ENCODE measurements at places on chromosomes 1 and 21. TPM values are rescaled to one million over a fixed set of nuclear protein-coding genes. Genes with fewer than 3 reads are reported as not detected.
A peak's percentile ranks its signal among the peaks of the same experiment; 100 is the strongest.

DNA sequence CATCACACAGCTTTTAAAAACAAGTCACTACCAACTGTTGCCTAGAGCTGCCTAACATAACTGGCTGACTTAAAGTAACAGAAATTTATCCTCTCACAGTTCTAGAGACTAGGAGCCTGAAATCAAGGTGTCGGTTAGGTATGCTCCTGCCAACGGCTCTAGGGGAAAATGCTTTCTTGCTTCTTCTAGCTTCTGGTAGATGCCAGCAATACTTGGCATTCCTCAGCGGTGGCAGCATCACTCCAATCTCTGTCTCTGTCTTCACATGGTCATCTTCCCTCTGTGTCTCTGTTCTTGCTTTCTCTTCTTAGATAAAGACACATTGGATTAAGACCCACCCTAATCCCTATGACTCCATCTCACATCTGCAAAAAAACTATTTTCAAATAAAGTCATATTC is 51.5 kb downstream of the DMRTA2 start:
- no peak for DNase-seq
- H3K4me1 ChIP-seq: no peaks in the 10 kb centered on the region
- no peaks in the 10 kb centered on the region for H3K27me3 ChIP-seq
- H3K36me3 ChIP-seq: no peaks in the 10 kb centered on the region

- no peak for DNase-seq
- H3K4me1 ChIP-seq: no peaks in the 10 kb centered on the region
- peaks cover 6% of the 10 kb centered on the region for H3K27me3 ChIP-seq
These were observed 969 bp upstream of the RIPK4 start for GRCh38 chr21:41767606-41768436.

DNA sequence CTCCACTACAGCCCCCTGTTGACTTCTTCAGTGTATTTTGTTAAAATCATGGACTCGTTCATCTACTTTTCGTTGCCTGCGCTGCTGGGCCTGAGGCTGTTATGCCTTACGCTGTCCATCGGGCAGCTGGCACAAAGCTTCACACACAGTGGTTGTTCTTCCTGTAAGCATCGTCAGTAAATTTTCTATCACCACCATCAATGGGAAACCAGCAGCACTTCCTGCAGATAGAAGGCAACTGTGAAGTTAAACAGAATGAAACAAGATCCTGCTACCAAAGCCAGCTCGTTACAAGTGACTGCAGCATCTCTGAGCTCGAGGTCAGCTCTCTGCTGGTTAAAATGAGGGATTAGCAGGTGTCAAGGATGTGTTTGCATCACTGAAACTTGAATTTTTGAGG is 21.9 kb upstream of the PADI6 start:
- no peak overlapping the region for H3K27ac ChIP-seq
- H3K4me3 ChIP-seq: no peak overlapping the region
- H3K27me3 ChIP-seq: no peaks in the 10 kb centered on the region
- no peaks in the 10 kb centered on the region for H3K4me1 ChIP-seq

DNA sequence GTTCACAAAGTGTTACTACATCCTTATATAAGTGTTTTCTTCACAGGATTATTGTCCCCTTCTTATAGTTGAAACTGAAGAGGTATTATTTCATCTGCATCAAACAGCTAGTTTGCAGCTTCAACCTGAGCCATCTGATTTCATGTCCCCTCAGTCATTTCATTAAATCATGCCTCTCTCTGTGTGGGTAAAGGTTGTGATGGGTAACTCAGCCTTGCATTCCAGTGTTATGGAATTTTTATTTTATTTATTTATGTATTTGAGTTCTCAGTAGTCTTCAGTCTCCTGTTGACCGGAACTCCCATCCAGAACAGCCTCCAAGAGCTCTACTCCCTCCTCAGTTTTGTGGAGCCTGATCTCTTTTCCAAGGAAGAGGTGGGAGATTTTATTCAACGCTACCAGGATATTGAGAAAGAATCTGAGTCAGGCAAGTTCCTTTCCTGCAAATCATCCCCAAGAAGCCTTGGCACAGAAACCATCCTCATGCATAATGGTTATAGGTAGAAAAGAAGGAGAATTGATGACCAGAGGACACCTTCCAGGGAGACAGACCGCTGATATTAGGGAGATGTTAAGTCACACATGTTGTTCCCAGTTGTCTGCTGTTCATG is 21.8 kb downstream of the CHD1L start:
- DNase-seq: no peak
- no peak overlapping the region for H3K27ac ChIP-seq
- no peak overlapping the region for H3K4me3 ChIP-seq

- H3K36me3 ChIP-seq: no peaks in the 10 kb centered on the region
- DNase-seq: peak; percentile 93
- H3K4me1 ChIP-seq: peaks cover 34% of the 10 kb centered on the region
- H3K4me3 ChIP-seq: peak overlapping the region; percentile 97
- no peaks in the 10 kb centered on the region for H3K27me3 ChIP-seq
These were observed 705 bp downstream of the UROD start for GRCh38 chr1:45012639-45013278.

CCDC27 gene
- 10.6 TPM for total RNA-seq

- no peak overlapping the region for H3K27ac ChIP-seq
- no peaks in the 10 kb centered on the region for H3K27me3 ChIP-seq
- DNase-seq: peak; percentile 14
These were observed 391.6 kb upstream of the VAMP3 start for GRCh38 chr1:7379441-7379971.

- no peak overlapping the region for H3K27ac ChIP-seq
- peaks cover 49% of the 10 kb centered on the region for H3K4me1 ChIP-seq
- DNase-seq: no peak
- no peaks in the 10 kb centered on the region for H3K36me3 ChIP-seq
- H3K27me3 ChIP-seq: no peaks in the 10 kb centered on the region
These were observed 4.7 kb downstream of the UBR4 start for GRCh38 chr1:19205403-19205802.

MIXL1 gene
- 0.39 TPM for total RNA-seq

GRCh38 chr1:22761101-22761500 is 50.5 kb downstream of the EPHB2 start:
- H3K4me3 ChIP-seq: no peak overlapping the region
- H3K27ac ChIP-seq: no peak overlapping the region
- H3K4me1 ChIP-seq: peaks cover 4% of the 10 kb centered on the region
- no peaks in the 10 kb centered on the region for H3K27me3 ChIP-seq
- no peak for DNase-seq

GRCh38 chr1:59025201-59025600 is 241.4 kb upstream of the JUN start:
- H3K27ac ChIP-seq: no peak overlapping the region
- DNase-seq: no peak
- no peaks in the 10 kb centered on the region for H3K27me3 ChIP-seq
- H3K4me3 ChIP-seq: no peak overlapping the region
- no peaks in the 10 kb centered on the region for H3K36me3 ChIP-seq

DNA sequence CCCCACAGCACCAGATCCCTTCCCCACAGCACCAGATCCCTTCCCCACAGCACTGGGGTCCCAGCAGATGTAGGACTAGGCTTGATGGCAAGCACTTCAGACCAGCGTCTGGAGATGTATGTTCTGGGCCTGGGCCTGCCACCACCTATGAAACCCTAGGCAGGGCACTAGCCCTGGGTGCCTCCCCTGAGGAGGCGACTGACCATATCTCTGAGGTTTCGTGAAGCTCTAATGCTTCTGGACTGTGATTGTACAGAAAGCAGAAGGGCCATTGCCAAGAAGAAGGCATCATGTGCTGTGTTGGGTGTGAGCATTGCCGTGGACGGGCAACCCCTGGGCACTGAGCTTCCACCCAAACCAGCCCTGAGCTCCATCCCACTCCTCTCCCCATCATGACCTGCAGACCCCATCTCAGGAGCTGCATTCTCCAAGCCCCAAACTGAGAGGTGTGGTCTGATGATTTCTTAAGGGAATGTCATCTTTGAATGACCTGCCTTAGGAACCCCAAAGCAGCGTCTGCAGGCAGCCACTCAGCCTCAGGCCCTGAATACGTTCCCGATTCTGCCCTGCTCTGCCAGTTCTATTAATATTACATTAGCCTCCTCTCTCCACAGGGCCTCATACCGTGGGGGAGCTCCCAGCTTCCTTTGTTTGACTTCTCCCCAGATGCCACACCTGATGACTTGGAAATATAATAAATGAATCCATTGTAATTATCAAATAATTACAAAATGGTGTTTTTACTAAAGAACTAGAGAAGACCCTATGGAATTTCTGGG is 163.4 kb downstream of the TRIM33 start:
- no peak overlapping the region for H3K27ac ChIP-seq
- DNase-seq: no peak
- no peaks in the 10 kb centered on the region for H3K36me3 ChIP-seq
- peaks cover 10% of the 10 kb centered on the region for H3K4me1 ChIP-seq

DNA sequence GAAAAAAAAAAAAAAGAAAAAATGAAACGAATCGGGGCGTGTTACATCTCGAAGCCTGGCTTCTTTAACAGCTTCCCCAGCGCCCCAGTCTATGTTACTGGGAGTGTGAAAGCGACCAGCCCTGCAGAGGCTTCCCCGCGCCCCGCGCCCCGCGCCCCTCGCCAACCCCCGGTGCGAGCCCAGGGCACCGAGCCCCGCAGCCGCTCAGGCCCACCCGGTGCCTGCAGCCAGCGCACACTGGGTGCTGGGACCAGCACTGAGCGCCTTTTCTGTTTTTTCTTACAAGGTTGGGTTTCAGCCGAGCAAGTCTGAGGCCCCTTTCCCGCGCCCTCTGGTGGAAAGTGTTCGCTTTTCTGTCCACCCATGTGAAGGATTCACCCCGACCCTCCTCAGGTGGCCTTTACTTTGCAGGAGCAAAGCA is 42.1 kb upstream of the ZNF496 start:
- peak; percentile 69 for DNase-seq
- no peak overlapping the region for H3K27ac ChIP-seq
- H3K4me1 ChIP-seq: no peaks in the 10 kb centered on the region

DNA sequence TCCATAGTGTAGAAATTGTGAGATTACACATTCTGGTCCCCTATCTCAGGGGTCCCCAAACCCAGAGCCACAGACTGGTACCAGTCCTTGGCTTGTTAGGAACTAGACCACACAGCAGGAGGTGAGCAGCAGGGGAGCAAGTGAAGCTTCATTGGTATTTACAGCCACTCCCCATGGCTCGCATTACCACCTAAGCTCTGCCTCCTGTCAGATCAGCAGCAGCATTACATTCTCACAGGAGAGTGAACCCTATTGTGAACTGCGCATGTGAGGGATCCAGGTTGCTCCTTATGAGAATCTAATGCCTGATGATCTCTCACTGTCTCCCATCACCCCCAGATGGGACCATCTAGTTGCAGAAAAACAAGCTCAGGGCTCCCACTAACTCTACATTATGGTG is 229.7 kb upstream of the IRF2BP2 start:
- no peak overlapping the region for H3K4me3 ChIP-seq
- no peaks in the 10 kb centered on the region for H3K27me3 ChIP-seq
- no peak for DNase-seq
- H3K27ac ChIP-seq: no peak overlapping the region
- H3K4me1 ChIP-seq: peaks cover 6% of the 10 kb centered on the region

DNA sequence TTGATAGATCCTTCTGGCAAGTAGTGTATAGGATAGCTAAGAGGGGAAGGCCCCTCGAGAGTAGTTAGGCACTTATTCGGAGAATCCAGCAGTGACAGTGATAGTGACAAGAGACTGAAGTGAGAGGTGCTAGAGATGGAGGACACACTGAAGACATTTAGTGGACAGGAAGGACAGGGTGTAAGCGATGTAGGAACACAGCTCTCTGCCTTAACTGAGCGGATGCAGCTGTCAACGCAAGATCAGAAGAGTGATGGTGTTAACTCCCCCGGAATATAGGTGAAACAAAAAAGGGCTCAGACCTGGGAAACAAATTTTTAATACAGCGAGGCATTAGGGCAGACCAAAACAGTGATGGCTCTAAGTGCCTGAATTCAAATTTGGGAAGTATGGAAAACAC is 15.8 kb downstream of the SOD1 start:
- no peak overlapping the region for H3K4me3 ChIP-seq
- H3K36me3 ChIP-seq: no peaks in the 10 kb centered on the region
- no peaks in the 10 kb centered on the region for H3K4me1 ChIP-seq
- H3K27me3 ChIP-seq: no peaks in the 10 kb centered on the region
- DNase-seq: no peak

- H3K27me3 ChIP-seq: no peaks in the 10 kb centered on the region
- H3K4me3 ChIP-seq: no peak overlapping the region
- H3K4me1 ChIP-seq: no peaks in the 10 kb centered on the region
- no peaks in the 10 kb centered on the region for H3K36me3 ChIP-seq
- DNase-seq: no peak
These were observed 88.5 kb downstream of the CEP350 start for GRCh38 chr1:180042988-180043622.
